A549 treated with RU486 at 1 μM for 4 hours (cell line): ENCODE measurements at places on chromosomes 11 and 22. TPM values are rescaled to one million over a fixed set of nuclear protein-coding genes. Genes with fewer than 3 reads are reported as not detected.

CARNS1 gene
- total RNA-seq: 0.08 to 0.20 TPM (median 0.13 TPM) in 5 replicates

DBX1 gene
- total RNA-seq: not detected in 5 replicates

SAA1 gene
- 0.25 to 1.1 TPM (median 0.49 TPM) in 4 of 5 replicates, not detected in the other for total RNA-seq

CBX6 gene
- 27.3 to 33.9 TPM (median 31.3 TPM) in 5 replicates for total RNA-seq

MYBPC3 gene
- 0.06 to 0.13 TPM (median 0.08 TPM) in 5 replicates for total RNA-seq

ANAPC15 gene
- total RNA-seq: 77.9 to 99.4 TPM (median 91.3 TPM) in 5 replicates

BIK gene
- 0.79 to 1.9 TPM (median 1.3 TPM) in 5 replicates for total RNA-seq

BEST1 gene
- total RNA-seq: 0.91 to 2.3 TPM (median 1.4 TPM) in 5 replicates

OSM gene
- total RNA-seq: not detected in 5 replicates

RIMBP3C gene
- total RNA-seq: 0.05 to 0.29 TPM (median 0.24 TPM) in 4 of 5 replicates, not detected in the other

BANF1 gene
- total RNA-seq: 381 to 509 TPM (median 475 TPM) in 5 replicates

OVOL1 gene
- 0.06 to 0.10 TPM (median 0.07 TPM) in 3 of 5 replicates, not detected in the others for total RNA-seq

YAP1 gene
- 43.4 to 55.1 TPM (median 49.7 TPM) in 5 replicates for total RNA-seq

MFNG gene
- total RNA-seq: 1.6 to 2.9 TPM (median 2.0 TPM) in 5 replicates

DRICH1 gene
- not detected in 5 replicates for total RNA-seq

COPB1 gene
- total RNA-seq: 97.7 to 124 TPM (median 112 TPM) in 5 replicates

GAB4 gene
- not detected in 5 replicates for total RNA-seq

MS4A1 gene
- total RNA-seq: not detected in 5 replicates

JAM3 gene
- total RNA-seq: 3.8 to 4.6 TPM (median 4.3 TPM) in 5 replicates

RNF214 gene
- total RNA-seq: 8.0 to 10.8 TPM (median 9.6 TPM) in 5 replicates

HEPHL1 gene
- total RNA-seq: not detected in 5 replicates

CNTF gene
- total RNA-seq: 1.1 to 1.7 TPM (median 1.4 TPM) in 5 replicates

STK33 gene
- 2.5 to 5.6 TPM (median 3.5 TPM) in 5 replicates for total RNA-seq

GPR83 gene
- total RNA-seq: 0.05 to 0.22 TPM (median 0.05 TPM) in 4 of 5 replicates, not detected in the other

SCUBE1 gene
- 0.05 to 0.31 TPM (median 0.12 TPM) in 5 replicates for total RNA-seq

LDLRAD3 gene
- total RNA-seq: 17.6 to 23.9 TPM (median 22.2 TPM) in 5 replicates
